Renal cortical epithelial cell (primary cell): ENCODE measurements at places on chromosomes 5 and 9. TPM values are rescaled to one million over a fixed set of nuclear protein-coding genes. Genes with fewer than 3 reads are reported as not detected.

MEF2C gene
- 1.8 and 8.3 TPM in 2 replicates for total RNA-seq

PSIP1 gene
- 23.1 and 32.7 TPM in 2 replicates for total RNA-seq

CYSTM1 gene
- 27.0 and 30.0 TPM in 2 replicates for total RNA-seq

ZNF367 gene
- total RNA-seq: 1.3 and 8.7 TPM in 2 replicates

PRLR gene
- 0.35 and 0.50 TPM in 2 replicates for total RNA-seq

PROB1 gene
- 0.52 and 2.8 TPM in 2 replicates for total RNA-seq

IL3 gene
- total RNA-seq: not detected in 2 replicates

C9 gene
- 0.20 TPM in 1 of 2 replicates, not detected in the other for total RNA-seq

C9orf50 gene
- 0.05 TPM in 1 of 2 replicates, not detected in the other for total RNA-seq

ZNF618 gene
- total RNA-seq: 3.5 and 30.6 TPM in 2 replicates

CARTPT gene
- not detected in 2 replicates for total RNA-seq

GDA gene
- 14.6 and 17.3 TPM in 2 replicates for total RNA-seq
